Naive thymus-derived CD4-positive, alpha-beta T cell (primary cell): ENCODE measurements at places on chromosomes 3 and 15.
A peak's percentile ranks its signal among the peaks of the same experiment; 100 is the strongest.

GRCh38 chr15:36110659-36110993, 468.8 kb upstream of the CDIN1 start:
- no peak for DNase-seq

DNA sequence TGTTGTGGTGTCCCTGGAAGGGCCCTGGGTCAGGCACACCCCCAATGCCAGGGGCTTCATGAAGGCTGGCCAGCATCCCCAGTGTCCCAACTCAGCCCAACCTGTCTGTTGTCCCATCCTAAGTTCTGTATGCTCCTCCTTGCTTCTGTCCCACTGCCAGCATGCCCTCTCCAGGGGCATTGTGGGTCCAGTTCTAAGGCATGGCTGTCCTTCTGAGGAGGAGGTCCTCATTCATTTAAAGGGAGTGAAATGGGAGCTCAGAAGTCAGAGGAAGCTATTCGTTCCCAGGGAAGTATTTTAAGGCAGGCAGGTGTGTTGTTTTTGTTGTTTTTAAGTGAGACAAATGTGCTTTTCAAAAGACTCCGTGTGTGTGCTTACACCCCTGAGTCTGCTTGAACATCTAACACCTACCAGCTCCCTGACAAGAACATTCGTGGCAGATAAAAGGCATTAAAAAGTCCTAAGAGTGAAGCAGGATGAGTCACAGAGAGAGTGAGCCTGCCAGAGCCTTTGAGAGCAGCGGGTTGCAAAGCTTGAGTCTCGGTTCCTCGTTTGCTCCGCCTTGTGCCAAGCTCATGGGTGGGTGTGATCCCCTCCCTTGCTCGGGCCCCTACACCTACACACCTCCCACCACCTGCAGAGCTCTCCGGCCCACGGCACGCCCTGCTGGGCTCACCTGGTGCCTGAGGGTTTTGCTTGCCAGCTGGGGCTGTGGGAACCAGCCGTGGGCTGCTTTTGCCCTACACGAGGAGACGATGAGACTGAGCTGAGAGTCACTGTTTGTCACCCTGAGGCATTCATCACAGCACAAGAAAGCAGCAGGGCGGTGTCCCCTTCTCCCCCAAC, 183.4 kb upstream of the TOPAZ1 start:
- DNase-seq: peak; percentile 22

GRCh38 chr15:60890375-60891230, 338.5 kb downstream of the RORA start:
- no peak for DNase-seq

DNA sequence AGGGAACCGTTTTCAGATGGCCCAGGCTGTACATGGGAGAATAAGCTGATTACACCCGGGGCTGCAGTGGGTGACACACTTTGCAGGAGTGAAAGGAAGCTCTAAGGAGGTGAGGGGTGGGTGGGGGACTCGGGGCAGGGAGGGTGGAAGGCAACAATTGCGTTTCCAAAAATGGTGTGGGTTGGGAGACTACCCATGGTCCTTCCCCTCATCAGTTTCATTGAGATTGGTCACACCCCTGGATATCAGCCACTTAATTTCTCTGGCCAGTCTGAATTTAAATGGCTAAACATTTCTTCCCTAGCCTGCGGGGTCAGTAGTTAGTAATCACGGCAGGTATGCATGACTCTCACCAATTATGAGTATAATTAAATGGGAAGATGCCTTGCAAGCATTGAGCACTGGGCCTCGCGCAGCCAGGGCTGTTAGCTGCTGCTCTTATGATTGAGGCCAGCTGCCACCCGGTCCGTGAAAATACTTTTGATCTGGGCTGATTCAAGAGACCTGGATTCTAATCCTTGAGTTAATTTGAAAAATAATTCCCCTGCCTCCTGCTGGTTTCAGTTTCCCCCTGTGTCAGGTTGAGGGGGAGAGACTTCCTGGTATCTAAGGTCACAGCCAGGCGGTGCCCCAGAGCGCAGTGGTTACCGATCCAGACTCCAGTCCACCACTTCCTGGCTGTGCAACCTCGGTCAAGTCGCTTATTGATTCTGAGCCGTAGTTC, 23.3 kb downstream of the SLC6A6 start:
- DNase-seq: no peak

GRCh38 chr3:124629497-124629896, 100.8 kb upstream of the UMPS start:
- no peak for DNase-seq
